SK-N-DZ (cell line): ENCODE measurements at places on chromosomes 1 and 21.

DNA sequence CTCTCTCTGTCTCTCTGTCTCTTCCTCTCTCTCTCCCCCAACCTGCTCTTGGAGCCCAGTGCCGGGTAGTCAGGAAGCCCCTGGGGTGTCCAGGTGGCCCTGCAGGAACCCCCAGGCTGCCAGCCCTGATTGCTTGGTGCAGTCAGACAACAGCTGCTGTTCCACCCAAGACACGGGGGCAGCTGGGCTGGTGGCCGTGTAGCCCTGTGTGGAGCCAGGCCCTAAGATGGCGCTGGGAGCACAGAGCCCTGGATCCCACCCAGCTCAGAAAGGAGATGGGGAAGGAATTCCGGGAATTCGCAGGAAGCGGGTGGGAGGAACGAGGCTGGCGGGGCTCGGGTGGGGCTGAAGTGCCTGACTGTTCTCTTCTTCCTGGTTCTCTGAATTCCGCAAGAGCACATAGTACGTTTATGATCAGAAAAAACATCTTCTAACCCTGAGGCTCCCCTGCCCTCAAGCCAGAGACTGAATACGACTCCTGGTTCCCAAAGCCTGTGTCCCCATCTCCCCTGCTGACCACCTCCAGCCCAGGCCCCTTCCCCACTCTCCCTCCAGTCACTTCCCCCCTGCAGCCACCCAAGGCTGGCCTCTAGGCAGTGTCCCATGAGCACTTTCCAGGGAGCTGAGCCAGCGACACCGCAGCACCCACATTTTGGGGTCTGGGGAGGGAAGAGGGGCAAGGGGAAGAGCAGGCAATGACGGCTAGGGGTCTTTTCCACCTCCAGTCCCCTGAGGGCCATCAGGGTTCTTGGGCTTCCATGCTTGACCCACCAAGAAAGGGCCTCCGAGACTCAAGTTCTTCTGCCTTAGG is 55.0 kb downstream of the WNT9A start:
- DNase-seq, result no peak

- no peak for DNase-seq
Observed at GRCh38 chr1:181557313-181557712, 74.0 kb downstream of the CACNA1E start.

DNA sequence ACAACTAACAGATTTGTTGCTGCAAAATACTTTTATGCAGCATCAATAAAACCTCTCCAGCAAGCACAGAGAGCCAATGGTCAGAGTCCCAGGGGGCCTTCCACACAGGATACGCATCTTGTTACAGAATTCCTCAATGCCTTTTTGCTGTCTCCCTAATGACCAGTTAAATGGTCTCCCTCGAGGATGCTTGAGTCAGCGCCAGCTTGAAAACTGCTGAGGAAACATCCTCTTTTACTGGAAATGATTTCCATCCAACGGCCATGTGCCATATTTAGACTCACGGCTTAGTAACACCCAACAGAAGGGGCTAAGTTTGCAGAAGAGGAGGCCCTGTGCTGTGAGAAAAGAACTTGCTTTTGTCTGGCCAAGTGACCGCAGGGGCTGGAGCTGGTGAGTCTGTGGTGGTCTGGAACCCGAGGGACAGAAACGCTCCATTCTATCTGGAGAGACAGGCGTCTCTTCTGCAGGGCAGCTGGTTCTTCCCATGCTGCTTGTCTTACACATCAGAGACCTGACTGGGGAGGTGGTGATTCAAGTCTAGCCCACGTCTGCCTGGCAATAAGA is 496.4 kb downstream of the SETD4 start:
- DNase-seq, result no peak

DNA sequence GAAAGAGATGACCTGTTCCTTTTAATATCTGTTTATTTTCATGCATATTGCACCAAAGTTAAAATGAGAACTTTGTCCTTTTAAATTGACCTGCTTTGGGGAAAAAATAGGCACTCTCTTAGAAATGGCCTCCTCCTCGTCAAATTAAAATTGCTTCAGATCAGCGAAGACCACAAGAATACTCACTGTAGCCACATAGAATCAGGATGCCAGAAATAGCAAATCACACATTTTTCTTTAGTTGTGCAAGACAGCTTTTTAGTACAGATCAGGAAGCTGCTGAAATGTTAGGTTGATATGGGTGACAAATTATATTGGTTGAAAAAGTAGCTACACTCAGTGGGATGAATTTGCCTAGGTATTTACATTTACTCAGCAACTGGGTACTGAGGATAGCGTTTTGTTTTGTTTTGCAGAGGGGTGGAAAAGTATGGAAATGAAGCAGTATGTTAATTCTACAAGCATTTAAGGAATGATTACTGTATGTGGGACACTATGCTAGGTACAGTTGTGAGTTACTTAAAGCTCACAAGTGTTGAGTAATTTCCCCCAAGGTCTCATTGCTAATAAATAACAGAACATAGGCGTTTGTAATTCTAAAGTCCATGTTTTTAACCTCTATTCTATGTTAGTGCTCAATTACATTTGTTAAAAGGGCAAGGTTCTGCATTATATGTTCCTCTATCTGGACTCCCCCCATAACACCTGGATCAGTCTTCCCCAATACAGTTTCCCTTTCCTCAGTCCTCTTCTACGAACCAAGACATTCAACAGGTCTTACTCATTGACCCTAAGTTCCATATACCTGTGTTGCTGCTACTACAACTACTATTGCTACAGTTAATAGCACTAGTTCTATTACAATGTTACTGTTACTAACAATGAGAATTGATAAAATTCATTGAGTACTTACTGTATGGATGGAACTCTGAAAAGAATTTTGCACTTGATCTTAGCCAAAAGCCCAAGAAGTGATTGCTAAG is 99.4 kb upstream of the S1PR1 start:
- no peak for DNase-seq

GRCh38 chr1:186865253-186865652 is 36.5 kb downstream of the PLA2G4A start:
- no peak for DNase-seq

DNA sequence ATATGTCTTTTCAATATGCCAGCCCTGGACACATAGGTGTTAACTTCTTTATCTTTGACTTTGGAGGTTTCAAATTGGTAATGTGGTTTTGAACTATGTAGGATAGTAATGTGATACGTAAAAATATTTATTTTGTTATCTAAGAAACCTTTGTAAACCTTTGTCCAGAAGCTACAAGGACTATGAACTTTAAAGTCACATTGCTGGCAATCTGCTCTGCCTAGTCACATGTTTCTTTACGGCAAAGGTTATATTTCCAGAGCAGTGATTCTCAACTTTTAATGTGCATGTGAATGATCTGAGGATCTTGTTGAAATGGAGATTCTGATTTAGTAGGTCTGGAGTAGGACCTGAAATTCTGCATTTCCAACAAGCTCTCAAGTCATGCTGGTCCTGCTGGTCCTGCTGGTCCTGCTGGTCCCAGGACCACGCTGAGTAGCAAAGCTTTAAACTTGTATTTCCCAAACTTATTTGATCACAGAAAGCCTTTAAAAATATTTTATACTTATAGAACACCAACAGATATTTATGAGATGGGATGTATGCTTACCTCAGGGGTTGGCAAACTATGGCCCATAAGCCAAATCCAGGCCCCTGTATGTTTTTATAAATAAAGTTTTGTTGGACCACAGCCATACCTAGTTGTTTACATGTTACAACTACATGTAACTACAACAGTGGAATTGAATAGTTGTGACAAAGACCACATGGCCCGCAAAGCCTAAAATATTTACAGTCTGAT is 57.9 kb upstream of the QSOX1 start:
- no peak for DNase-seq

- DNase-seq, result no peak
Observed at GRCh38 chr21:38769191-38769780, 36.4 kb upstream of the ETS2 start.

DNA sequence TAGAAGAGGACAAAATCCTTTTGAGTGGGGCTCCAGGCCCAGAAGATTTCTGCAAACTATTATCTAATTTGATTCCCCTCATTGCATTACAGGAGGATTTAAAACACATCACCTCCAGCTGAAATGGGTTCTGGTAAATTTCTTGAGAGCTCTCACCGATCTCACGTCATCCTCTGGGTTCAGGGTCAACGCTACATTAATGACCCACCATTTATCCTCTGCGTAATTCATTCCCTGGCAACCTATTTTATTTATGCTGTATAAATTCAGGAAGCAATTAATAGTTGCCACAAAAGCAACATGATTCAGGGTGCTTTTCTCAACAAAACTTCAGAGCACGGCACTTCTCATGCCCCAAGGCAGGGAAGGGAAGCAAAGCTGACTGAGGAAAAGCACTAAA is 38.9 kb downstream of the LMX1A start:
- peak; percentile 86 for DNase-seq

- no peak for DNase-seq
Observed at GRCh38 chr21:46392921-46393320, 65.8 kb upstream of the DIP2A start.

- DNase-seq, result no peak
Observed at GRCh38 chr1:37437087-37437486, 37.3 kb upstream of the ZC3H12A start.

DNA sequence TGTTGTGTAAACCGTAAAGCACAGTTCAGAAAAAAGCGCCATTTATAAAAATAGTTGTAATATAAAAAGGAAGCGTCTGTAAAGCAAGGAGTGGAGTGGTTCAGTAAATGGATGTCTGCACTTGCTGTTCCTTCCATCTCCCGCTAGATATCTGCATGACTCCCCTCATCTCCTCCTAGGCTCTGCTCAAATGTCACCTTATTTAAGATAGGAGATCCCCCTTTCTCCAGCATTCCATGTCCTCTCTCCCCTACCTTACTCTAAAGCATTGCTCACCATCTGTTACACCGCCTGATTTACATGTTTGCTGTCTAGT is 745 bp downstream of the MUL1 start:
- no peak for DNase-seq

GRCh38 chr1:224238212-224238611 is 55.2 kb downstream of the DEGS1 start:
- DNase-seq, result no peak

DNA sequence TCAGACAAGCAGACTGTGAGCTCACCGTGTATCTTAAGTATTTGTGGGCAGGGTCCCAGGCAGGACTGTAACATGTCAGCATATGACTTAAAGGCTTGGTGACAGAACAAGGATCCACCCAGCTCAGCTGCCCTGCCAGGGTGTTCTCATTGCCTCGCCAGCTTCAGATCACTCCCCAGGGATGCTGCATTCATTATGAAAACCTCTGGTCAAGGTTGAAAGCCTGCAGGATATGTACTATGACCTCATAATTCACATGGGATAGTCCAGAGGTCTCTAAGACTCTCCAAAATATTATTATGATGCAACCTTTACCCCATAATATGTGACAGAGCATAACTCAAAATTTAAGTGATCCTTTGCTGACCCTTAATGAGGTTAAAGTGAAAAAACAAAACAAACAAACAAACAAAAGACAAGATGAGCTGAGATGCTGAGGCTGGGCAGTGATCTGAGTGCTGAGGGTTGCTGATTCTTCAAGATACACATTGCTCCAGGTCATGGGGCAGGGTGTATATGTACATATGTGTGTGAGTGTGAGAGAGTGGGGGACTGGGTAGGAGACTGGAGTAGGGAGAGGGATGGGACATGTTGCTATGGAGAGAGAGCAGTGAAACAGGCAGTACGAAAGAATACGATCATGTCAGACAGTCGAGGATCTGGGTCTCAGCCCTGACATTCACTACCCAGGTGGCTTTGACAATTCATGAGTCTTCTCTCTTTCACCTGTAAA is 98.8 kb upstream of the DUSP10 start:
- DNase-seq, result no peak

- no peak for DNase-seq
Observed at GRCh38 chr1:21871943-21872342, 59.9 kb downstream of the LDLRAD2 start.

DNA sequence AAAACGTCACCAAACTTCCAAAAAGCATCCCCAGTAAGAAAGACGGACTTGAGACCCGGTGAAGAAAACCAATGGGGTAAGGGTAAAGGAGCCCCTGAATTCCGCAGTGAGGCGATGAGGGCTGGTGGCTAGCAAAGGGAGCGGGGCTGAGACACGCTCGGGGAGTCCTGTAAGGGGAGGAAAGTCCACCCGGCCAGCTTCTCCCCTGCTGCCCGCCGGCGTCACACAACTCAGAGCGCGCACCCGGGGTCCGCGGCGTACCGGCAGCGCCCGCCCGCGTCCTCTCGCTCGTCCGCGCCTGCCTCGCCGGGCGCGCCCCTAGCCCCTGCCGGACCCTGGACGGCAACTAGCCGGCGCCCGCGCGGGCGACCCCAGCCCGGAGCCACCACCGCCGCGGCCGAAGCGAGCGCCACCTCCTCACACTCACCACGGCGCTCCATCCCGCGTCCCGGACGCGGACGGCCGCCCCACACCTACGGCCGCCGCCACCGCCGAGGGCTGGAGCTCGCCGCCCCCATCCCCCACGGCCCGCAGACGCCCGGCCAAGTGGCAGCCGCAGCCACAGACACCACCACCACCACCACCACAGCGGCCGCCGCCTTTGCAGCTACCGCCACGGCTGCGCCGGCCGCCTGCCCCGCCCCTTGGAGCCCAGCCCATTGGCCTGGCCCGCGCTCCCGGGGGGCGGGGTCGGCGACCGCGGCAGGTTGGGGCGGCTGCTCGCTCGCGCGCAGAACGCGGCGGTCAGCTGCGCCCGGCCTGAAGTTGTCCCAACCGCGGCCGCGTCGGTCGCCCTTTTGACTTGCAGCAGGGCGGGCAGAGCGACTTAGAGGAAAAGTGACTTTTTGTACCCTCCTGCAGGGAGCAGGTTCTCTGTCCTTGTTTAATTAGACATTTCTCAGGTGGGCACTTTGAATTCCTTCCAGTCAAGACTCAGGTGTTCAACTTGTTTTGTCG is 10.0 kb upstream of the ARHGAP29 start:
- DNase-seq, result peak; percentile 65

- DNase-seq, result no peak
Observed at GRCh38 chr1:26127235-26128163, 15.9 kb downstream of the PDIK1L start.

DNA sequence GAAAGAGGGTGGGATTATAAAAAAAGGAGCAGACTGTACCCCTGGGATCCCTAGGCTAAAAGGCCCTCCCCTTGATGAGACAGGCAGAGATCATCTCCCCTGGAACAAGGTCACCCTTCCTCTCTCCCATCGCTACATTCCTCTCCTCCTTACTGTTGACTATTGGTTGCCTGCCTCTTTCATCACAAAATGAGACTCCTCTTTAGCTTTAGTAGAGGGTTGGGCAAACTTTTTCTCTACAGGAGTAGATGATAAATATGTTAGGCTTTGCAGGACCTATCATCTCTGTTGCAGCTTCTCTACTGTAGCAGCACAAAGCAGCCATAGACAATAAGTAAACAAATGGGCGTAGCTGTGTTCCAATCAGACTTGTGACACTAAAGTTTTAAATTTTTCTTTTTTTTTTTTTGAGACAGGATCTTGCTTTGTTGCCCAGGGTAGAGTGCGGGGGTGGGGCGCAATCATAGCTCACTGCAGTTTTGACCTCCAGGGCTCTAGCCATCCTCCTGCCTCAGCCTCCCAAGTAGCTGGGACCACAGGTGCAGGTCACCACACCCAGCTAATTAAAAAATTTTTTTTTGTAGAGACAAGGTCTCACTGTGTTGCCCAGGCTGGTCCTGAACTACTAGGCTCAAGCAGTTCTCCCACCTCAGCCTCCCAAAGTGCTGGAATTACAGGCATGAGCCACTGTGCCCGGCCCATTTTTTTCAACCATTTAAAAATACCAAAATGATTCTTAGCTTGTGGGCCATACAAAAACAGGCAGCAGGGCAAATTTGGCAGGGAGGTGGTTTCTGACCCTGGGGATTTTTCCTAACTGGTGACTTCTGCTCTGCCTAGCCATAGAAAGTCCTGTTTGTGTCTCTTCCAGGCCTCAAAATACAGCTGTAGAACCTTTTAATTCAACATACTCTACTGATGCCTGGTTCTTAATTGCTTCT is 15.1 kb downstream of the MCL1 start:
- no peak for DNase-seq

- DNase-seq, result no peak
Observed at GRCh38 chr1:212346601-212347000, 61.4 kb downstream of the PPP2R5A start.
